ENCODE measurements at places on chromosomes 1 and 21.

DNA sequence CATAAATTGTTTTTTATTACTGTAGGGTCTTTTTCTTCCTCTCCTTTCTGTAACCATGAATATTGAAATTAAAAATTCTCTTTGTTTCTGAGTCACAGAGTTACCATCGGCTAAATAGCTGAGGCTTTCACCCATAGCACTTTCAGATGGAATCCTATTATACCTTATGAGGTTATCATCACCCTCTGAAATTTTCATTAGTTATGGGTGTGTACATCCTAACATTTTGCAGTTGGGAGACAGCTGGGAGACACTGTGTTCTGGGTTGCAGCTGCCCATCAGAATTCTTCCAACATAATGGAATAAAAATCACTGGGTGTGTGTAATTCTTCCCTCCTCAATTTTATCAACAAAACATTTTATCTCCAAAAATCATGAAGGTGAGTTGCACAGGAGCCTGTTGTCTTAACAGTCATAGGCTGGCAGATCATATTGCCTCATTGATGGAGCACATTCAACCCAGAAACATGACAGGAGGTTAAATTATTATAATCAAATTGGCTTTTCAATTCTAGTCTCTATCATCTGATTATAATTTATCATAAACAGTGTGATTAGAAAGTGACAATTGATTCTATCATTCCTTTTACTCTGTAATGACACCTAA is 17.4 kb downstream of the CYYR1 start:
- no peak for DNase-seq
- no peaks in the 10 kb centered on the region for H3K4me1 ChIP-seq
- H3K27ac ChIP-seq, result no peak overlapping the region
- H3K27me3 ChIP-seq, result no peaks in the 10 kb centered on the region
- H3K36me3 ChIP-seq, result no peaks in the 10 kb centered on the region

DNA sequence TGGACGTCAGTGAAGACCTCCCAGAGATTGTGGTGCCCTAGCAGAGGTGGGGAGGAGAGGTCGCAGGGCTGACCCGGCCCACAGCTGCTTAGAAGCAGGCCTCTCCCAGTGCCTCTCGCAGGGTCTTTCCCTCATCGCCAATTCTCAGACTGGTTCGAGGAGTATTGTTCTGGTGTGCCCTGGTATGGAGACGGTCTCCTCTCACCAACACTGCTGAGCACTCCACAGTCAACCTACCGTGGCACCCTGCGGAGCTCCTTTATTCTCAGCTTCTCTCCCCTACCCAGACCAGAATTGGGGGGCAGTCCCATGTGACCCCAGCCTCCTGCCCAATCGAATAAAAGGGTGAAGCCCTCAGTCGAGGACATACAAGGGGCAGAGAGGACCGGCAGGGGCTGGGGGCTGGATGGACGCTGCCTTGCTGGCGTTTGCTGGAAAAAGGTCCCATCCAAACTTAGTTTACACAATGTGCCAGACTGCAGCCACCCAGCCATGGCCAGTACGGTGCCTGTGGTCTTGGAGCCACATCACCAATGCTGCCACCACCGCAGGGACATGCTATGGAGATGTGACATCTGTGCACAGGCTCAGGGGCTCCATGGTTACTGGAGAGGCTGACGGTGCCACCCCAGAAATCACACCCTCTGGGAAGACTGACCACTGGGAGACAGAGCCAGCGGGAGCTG is 80.8 kb downstream of the STUM start:
- H3K27ac ChIP-seq, result peak overlapping the region; percentile 40
- DNase-seq, result no peak
- peaks cover 49% of the 10 kb centered on the region for H3K36me3 ChIP-seq
- no peak overlapping the region for H3K4me3 ChIP-seq

DNA sequence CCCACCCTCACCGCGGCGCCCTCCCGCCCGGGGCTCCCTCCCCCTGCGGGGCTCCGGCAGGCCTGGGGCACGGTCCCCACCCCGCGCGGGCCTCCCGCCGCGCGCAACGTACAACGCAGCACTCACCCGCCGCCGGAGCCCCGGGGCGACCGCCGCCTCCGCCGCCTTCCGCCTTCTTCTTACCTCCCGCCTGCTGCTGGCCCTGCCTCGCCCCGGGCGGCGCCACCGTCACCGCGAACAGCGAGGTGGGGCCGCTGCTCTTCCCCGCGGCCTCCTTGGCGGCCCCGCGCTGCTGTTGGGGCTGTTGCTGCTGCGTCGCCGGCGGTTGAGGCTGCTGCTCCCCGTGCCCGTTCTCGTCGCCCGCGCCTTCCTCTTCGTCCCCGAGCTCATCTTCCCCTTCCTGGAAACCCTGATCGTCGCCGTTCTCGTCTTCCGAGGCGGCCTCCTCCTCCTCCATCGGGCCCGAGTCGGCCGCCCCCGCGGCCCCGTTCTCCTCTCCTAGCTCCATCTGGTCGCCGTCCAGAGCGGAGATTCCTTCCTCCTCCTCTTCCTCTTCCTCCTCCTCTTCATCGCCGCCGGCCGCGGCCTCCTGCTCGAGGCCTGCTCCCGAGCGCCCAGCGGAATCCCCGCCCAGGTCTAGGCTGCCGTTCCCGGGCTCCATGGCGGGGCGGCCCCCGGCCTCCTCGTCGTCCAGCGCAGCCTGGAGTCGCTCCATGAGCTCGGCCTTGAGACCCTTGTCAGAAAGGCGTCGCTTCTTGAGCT is 671 bp downstream of the HNRNPU start:
- no peaks in the 10 kb centered on the region for H3K27me3 ChIP-seq
- H3K4me3 ChIP-seq, result peak overlapping the region; percentile 92
- no peak for DNase-seq
- peak overlapping the region; percentile 99 for H3K27ac ChIP-seq

DNA sequence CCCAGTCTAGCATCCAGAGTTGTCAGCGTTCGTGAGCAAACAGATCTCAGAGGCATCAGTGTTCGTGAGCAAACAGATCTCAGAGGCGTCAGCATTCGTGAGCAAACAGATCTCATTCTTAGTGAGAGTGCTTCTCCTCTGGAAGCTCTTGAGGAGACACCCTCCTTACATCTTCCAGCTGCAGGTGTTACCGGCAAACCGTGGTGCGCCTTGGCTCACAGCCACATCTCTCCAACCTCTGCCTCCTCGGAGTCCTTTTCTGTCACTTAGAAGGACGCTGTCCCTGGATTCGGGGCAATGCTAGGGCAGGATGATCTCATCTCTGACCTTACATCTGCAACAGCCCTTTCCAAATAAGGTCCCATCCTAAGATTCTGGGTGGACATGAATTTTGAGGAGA is 14.6 kb upstream of the UMODL1 start:
- H3K27me3 ChIP-seq, result no peaks in the 10 kb centered on the region
- H3K4me1 ChIP-seq, result peaks cover 11% of the 10 kb centered on the region
- H3K27ac ChIP-seq, result no peak overlapping the region
- DNase-seq, result no peak
- no peaks in the 10 kb centered on the region for H3K36me3 ChIP-seq

DNA sequence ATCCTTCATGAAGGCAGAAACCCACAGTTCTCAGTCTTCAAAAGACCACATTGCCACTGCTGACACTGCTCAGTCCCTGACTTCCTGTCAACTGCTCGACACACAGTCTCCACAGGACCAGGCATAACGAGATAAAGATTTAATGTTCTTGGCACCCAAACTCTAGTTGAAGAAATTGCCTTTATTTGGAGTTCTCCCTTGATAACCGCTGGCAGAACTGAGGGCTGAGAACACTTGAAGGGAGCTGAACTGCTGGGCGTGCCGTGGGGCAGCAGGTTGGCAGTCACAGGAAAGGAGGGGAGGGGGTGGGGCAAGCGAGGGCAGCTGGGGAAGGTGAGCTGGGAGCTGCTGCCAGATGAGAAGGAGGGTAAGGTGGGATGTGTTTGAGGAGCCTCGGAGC is 15.9 kb downstream of the HENMT1 start:
- DNase-seq, result peak; percentile 56
- H3K27ac ChIP-seq, result peak overlapping the region; percentile 95
- peaks cover 70% of the 10 kb centered on the region for H3K4me1 ChIP-seq
- no peaks in the 10 kb centered on the region for H3K27me3 ChIP-seq
- peak overlapping the region; percentile 57 for H3K4me3 ChIP-seq

DNA sequence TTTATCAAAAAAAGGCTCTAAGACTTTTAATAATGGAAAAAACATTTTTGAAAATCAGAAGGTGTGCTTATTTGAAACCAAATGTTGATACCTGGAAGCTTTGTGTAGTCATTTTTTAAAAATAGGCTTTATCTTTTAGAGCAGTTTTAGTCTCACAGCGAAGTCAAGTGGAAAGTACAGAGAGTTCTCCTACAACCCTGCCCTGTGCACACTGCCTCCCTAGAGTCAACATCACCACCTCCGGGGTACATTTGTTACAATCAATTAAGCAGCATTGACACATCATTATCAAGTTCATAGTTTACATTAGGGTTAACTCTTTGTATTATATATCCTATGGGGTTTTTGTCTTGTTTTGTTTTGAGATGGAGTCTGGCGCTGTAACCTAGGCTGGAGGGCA is 10.7 kb upstream of the ERO1B start:
- H3K4me1 ChIP-seq, result no peaks in the 10 kb centered on the region
- no peak overlapping the region for H3K4me3 ChIP-seq
- H3K27ac ChIP-seq, result no peak overlapping the region
- no peak for DNase-seq
- no peaks in the 10 kb centered on the region for H3K27me3 ChIP-seq
- no peaks in the 10 kb centered on the region for H3K36me3 ChIP-seq

Data from activated T-cell treated with anti-CD3 and anti-CD28 coated beads, Interleukin-2, amount 50 U/mL, for 24 hours (primary cell).